ENCODE measurements at places on chromosomes 12 and 14. TPM values are rescaled to one million over a fixed set of nuclear protein-coding genes. Genes with fewer than 3 reads are reported as not detected.

APOF gene
- total RNA-seq = not detected

LMBR1L gene
- total RNA-seq = 35.7 TPM

FOXG1 gene
- not detected for total RNA-seq

ANKS1B gene
- 17.7 TPM for total RNA-seq

CDCA3 gene
- 25.5 TPM for total RNA-seq

PRIMA1 gene
- 0.07 TPM for total RNA-seq

KLRB1 gene
- not detected for total RNA-seq

TAS2R13 gene
- total RNA-seq = 0.68 TPM

PTPN11 gene
- 148 TPM for total RNA-seq

POP5 gene
- total RNA-seq = 24.3 TPM

PGAM5 gene
- 69.8 TPM for total RNA-seq

STXBP6 gene
- total RNA-seq = not detected

XRCC3 gene
- 9.4 TPM for total RNA-seq

WASHC3 gene
- 29.4 TPM for total RNA-seq

GPX2 gene
- not detected for total RNA-seq
